ENCODE measurements at places on chromosomes 1 and 21.

GRCh38 chr1:35030756-35031446 lies 844 bp downstream of the ZMYM6 start:
- DNase-seq, result peak; percentile 56

- no peak for DNase-seq
Measured at GRCh38 chr1:5707566-5708345, 284.5 kb downstream of the NPHP4 start.

- DNase-seq, result peak; percentile 46
Measured at GRCh38 chr21:44375281-44375651, 21.8 kb downstream of the TRPM2 start.

- peak; percentile 88 for DNase-seq
Measured at GRCh38 chr1:214602764-214603657, at the start of gene CENPF. Gene CENPF (plus strand): TSS chr1:214603195. CDS start chr1:214613755, 10,560 bp downstream.

DNA sequence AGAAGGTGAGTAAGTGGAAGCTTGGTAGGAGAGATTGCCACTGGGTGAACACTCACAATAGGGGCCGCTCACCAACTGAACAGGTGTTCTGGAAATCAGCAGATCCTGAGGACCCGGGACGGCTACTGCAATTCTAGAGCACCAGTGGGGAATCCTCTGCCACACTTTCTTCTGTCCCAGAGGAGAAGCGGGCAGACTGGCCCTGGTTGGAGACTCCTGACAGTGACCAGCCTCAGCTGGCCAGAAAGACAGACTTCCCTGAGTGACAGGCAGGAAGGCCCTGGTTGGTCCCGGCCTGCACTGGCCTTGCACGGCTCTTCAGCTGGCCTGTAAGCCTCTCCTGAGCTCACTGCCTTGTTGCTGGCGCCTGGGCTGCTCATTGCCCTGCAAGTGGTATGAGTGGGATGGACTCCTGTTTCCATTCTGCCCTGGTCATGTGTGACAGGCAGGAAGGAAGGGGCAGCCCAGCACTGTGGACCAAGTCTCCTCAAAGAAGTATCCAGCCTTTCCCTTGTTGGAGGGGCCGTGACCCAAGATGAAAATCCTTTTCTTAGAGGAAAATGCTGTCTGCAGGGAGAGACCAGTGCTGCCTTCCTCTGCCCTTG lies 34.5 kb downstream of the MAN1C1 start:
- no peak for DNase-seq

GRCh38 chr1:205279986-205280385 lies 41.6 kb downstream of the NUAK2 start:
- DNase-seq, result no peak

DNA sequence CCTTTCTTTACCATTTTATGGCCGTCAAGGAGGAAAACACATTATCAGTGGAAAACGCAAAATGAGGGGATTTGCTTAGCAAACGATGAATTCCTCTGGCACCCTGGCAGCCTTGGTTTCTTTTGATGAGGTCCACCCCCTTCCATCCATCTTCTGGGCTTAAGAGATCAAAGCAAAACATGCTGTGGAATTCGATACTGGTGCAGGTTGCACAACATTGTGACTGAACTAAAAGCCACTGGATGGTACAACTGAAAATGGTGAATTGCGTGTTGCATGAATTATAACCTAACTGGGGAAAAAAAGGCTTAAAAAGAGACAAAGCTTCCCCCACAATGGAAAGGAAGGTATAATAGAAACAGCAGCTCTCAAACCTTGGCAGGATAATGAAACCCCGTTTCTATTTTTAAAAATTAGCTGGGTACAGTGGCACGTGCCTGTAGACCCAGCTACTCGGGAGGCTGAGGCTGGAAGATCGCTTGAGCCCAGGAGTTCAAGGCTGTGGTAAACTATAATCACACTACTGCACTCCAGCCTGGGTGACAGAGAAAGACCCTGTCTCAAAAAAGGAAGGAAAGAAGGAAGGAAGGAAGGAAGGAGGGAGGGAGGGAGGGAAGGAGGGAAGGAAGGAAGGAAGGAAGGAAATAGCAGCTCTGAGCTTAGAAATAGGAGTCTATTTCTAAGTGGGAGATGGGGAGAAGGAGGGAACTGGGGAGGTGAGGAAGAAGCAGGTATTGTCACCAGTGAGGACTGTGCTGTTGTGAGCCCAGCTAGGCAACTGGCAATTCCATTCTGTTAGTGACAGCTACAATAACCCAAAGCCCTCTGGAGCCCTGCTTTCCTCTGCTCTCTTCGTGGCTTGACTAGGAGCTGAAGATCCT lies 29.0 kb upstream of the LGALS8 start:
- DNase-seq, result no peak

DNA sequence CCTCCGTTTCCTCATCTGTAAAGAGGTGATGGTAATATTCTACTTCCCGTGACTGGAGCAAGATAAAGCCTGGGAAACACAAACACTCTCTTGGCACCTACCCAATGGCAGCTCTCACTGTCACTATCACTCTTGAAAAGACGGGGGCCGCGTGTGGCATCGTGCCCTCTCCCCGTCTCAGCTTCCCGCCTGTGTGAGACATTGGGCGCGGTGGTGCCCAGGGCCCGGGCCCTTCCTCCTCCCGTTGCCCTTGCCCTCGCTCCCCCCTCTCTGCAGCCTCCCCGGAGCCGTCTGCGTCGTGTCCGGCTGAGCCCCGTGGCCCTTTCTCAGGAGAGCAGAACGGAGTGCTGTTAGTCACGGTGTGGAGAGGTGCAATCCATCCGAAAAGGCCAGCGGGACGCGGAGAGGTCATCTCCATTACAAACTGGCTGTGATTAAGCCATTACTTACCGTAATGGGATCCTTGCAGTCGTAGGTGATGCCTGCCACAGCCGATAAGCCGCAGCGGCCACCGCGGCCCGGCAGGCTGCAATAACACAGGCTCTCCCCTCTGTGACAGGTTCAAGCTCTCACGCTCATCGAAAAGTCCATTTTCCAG lies 156.4 kb upstream of the ZC3H12A start:
- no peak for DNase-seq

DNA sequence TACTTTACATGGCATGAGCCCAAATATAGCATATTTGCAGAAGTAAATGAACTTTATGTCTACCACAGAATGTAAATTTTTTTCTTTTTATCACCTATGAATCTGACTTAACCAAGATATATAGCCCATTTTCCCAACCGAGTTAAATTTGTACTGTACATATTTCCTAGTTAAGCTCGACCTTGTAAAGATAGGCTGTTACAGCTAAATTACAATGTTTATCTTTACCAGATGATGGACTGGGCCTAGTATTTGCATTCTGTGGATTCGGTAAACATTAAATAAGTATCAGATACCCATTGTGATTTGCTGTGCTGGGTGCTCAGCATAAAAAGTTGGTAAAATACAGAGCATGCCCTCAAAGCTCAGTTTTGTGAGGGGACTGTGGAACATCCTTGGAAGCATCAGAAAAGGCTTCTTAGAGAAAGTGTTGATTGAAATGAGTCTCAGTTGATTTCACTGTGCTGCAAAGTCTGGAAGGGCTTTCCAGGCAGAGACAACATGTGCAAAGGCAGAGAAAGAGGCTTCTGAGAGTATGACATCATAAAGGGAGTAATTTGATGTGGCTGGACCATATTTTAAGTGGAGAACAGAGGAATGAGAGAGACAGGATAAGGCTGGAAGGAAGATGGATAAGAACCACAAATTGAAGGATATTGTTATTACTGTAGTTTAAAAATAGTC lies 27.4 kb downstream of the MORC3 start:
- no peak for DNase-seq

DNA sequence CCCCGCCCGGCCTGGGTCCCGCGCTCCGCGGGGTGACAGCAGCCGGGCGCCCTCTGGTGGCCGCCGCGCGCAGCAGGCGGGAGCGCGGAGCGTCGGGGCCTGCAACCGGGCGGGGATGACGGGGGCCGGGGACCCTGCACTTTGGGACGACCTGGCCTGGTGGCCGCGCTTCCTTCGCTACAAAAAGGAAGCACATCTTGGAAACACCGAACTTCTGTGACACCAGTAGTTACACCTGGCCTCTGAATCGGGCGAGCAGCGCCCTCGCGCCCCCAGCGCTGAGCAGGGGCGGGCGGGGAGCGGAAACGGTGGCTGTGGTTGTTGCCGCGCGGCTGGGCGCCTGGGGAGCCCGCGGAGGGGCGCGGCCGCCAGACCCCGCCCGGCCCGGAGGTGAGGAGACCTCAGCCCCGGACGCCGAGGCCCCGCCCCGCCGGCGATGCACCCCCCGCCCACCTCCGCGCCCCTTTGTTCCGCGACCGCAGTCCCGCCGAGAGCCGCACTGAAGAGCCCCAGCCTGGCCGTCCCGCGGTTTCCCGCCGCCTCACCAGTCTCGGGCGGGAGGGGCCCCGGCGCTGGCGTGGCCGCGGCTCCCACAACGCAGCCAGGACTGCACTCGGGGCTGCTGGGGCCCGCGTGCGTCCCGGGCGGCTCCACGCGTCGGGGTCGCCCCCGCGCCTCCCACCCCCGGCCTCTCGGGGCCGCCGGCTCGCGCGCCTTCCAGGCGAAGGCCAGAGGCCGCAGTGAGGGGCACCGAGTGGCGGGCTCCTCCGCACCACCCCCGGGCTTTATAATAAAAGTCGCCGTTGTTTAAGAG lies 59.3 kb downstream of the H3-3A start:
- peak; percentile 76 for DNase-seq

GRCh38 chr1:3105167-3105863 lies 36.3 kb downstream of the PRDM16 start:
- no peak for DNase-seq

DNA sequence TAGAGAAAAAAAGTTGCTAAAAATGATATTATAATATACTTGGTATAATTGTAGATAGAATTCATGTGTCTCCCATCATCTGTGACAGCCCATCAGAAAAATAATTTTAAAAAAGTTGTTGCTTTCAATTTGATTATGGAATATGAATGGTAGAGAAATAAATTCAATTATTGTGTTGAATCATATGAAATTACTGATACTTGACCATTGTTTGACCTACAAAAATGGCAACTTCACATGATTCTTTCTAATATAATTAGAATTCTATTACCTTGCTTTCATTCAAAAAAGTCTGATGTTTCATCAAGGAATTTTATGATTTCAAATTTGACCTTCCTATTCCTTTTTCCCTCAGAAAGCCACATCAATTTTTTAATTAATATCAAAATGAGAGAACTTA lies 11.5 kb downstream of the ESRRG start:
- DNase-seq, result no peak

DNA sequence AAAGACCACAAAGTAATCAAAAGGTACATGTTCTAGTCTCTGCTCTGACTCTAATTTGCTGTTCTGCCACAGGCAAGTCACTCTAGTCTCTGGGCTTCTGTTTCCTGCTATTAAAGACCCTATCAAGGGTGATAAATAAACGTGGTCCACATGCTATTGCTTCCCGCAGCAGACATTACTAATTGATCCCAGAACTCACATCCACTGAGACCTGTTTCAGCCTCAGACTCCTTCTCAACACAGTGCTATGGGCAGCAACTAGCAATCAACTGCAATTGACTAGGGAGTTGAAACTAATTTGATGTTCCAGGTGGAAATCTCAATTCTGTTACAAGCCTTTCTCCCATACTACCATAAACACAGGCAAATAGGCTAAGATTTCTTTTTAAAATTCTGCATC lies 150.5 kb downstream of the KAZN start:
- no peak for DNase-seq

DNA sequence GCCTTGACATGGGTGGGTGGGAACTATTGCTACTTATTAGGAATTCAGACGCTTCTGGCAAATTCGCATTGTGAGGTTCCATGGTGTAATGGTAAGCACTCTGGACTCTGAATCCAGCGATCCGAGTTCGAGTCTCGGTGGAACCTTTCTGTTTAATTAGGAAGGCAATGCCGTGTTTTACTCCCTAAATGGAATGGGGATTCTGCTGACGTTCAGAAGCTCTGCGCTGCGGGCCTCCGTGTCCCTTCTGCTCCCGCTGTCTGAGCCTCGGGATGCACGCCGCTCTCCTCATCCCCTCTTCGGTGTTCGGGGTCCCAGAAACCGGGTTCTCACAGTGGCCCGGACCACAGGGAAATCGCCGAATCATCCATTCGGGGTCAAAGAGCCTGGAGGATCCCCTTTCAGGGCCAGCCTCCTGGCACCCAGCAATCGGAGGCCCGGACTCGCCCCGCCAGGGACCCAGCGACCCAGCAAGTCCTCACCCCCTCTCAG lies 280.3 kb downstream of the FAM72C start:
- DNase-seq, result no peak

GRCh38 chr1:106232128-106232527 lies 824.3 kb upstream of the PRMT6 start:
- DNase-seq, result no peak

GRCh38 chr1:207861442-207862177 lies 49.3 kb downstream of the CD34 start:
- DNase-seq, result peak; percentile 45

DNA sequence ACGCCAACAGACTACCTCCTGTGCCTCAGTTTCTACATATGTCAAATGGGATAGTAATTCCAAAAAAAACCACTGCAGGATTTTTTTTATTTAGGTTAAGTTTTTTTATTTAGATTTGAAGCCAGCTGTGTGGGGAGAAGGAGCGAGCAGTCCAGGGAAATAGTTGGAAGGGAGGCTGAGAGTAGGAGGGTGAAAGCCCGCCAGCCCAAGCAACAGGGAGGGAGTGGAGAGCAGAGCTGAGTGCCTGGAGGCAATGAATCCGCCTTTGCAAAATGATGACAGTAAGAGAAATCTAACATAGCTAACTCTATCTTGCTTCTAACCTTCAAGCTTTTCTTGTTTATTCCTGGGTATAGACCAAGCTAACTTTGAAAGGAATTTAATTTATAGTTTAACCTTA lies 15.6 kb upstream of the C1orf198 start:
- no peak for DNase-seq

DNA sequence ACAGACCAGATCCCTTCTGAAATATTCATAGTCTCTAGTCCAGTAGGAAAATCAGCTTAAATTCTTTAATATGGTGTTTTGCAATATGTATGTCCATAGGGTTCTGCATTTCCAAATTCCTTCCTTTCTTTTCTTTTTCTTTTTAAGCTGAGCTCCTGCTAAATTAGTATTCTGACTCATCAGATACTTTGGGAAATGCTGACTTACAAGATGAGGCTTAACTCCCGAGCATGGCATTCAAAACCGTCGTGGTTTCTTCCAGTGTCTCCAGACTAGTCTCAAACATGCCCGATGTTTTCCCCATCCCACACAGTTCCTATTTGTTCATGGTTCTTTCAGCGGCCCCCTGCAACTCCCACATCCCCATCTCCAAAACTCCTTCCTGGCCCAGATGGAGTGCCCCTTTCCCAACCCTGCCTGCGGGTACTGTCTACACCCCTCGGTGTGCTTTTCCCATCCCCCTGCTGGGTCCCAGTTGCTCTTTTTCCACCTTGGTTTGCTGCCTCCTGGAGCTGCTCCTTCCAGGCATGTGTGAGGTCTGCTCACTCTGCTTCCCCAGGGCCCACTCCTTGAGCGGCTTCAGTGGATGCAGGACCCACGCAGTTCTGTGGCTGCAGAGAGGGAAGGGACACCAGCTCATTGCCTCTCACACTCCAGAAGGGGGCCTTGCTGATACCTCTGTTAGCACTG lies 19.5 kb upstream of the ETV3 start:
- no peak for DNase-seq

- DNase-seq, result peak; percentile 31
Measured at GRCh38 chr1:200877839-200878551, 5.2 kb downstream of the GPR25 start.

- DNase-seq, result no peak
Measured at GRCh38 chr1:64363616-64364015, 106.3 kb upstream of the CACHD1 start.
